IPS-NIHi11 (cell line): ENCODE measurements at places on chromosomes 1 and 21.

DNA sequence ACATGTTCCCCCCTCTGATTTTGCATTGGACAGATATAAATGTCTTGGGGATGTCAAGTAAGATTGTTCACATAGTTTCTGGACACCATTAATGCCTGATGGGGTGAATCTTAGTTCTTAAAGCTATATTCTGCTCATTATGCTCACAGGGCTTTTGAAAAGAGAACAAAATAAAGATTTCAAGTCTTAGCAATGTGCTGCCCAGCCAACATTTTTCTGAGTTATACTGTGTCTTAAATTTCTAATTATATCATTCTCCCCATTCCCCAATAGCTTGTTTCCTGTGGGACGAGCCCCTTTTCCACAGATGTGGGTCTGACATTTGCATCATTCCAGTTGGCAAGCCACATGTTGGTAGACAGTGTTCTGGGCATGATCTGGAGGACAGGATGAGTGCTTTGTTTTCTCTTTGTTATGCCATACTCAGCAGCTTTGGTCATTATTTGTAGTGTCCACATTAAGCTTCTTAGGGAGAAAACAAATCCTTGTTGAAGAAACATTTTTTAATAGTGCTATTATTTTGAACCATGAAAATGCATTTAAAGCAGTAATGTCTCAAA lies 32.8 kb downstream of the MTARC1 start:
- DNase-seq = no peak

- no peak for DNase-seq
Measured at GRCh38 chr1:180501865-180502360, 464 bp downstream of the ACBD6 start.

DNA sequence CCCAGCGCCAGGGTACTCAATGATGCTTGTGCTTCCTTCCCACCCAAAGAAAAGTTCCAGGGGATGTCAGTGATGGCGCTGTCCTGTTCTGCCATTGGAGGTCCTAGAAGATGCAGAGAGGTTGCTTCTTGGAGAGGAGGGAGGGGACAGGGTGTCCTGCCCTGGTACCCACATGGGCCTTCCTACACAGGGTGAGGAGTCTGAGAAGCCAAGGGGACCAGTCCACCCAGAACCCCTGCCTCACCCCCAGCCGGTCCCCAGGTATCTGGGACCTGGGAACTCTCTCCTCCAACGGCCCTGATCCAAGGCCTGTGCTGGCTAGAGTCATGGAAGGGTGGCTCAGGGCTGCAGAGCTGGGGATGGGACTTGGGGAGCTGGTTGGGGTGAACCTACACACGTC lies 259.4 kb downstream of the KCNJ6 start:
- no peak for DNase-seq

DNA sequence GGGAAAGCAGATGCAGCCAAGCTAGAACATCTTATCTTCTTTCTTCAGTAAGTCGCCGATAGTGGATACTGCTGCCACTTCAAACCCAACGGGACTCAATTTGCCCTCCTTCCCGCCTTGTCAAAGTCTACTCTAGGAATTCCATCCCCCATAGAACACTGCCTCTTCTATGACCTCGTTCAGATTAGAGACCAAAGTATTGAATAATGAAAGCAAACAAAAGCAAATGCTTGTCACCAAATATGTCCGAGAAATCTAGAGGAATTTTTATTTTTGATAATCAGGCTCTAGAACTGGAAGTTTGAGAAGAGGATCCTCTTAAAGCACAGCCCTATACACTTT lies 853 bp upstream of the RRAGC start:
- DNase-seq = no peak

DNA sequence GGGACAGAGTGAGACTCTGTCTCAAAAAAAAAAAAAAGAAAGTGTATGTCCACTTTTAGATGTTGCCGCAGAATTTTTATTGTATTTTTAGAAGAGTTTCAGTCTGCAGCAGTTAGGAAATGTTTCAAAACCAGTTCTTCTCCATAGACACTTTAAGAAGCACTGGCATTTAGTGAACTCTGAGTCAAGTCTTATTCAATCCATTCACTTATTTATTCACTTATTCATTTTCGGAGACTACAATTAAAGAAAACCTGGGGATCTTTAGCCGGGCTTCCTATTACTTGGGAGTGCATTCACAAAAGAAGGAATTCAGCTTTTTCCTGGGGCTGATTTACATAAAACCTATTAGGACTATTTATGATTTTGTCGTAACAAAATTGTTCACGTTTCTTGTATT lies 12.3 kb downstream of the RCAN3 start:
- no peak for DNase-seq
